ENCODE measurements at places on chromosomes 12 and 14. TPM values are rescaled to one million over a fixed set of nuclear protein-coding genes. Genes with fewer than 3 reads are reported as not detected.

DNA sequence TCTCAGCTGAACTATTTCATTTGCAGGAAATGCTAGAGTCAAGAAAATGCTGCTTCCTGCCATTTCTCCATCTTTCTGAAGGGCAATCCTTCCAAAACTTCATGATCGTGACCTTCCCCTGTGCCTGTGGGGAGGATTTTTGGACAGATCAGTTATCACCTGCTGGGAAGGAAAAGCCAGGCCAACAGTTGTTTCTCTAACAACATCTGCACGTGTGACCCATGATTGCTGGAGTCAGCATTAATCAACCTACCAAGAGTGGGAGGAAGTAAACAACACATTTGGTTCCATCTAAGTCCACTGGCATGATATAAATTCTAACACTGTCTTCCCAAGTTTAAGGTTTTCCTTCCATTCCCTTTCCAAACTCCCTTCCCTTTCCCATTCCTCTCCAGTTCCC is 172.7 kb downstream of the APAF1 start:
- no peak overlapping the region for H3K4me3 ChIP-seq
- no peaks in the 10 kb centered on the region for H3K27me3 ChIP-seq
- no peak for DNase-seq
- H3K27ac ChIP-seq: no peak overlapping the region
- H3K4me1 ChIP-seq: no peaks in the 10 kb centered on the region

DNA sequence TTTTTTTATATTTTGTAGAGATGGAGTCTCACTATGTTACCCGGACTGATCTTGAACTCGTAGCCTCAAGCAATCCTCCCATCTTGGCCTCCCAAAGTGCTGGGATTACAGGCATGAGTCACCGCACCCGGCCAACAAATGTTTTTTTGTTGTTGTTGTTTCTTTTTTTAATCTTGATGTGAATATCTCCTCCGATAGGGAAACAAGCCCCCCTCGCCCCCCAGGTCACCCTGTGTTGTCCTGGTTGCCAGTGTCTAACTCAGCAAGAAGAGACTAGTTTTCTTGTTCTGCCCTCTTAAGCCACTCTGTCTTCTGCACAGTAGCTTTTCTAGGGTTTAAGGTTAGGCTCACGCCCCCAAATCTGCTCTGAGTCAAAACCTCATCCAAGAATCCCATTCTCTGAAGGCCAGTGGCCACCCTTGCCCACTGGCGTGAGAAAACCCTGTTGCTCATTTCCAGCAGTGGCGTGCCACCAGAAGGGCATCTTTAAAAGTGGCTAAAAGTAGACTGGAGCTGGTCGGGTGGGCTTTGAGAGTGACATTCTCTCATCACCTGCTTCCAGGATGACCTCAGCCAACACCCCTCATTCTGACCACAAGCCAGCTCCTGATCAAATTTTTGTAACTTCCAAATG is 42.7 kb downstream of the C14orf132 start:
- H3K27me3 ChIP-seq: no peaks in the 10 kb centered on the region
- H3K36me3 ChIP-seq: peaks cover 7% of the 10 kb centered on the region
- peaks cover 8% of the 10 kb centered on the region for H3K4me1 ChIP-seq
- DNase-seq: peak; percentile 4

- no peak overlapping the region for H3K27ac ChIP-seq
- H3K36me3 ChIP-seq: no peaks in the 10 kb centered on the region
- no peaks in the 10 kb centered on the region for H3K4me1 ChIP-seq
- H3K27me3 ChIP-seq: no peaks in the 10 kb centered on the region
- no peak for DNase-seq
Observed at GRCh38 chr14:66383771-66384170, 102.4 kb upstream of the CCDC196 start.

- H3K27ac ChIP-seq: no peak overlapping the region
- no peak overlapping the region for H3K4me3 ChIP-seq
- no peaks in the 10 kb centered on the region for H3K4me1 ChIP-seq
Observed at GRCh38 chr12:65147312-65147905, 22.0 kb upstream of the LEMD3 start.

GRCh38 chr12:25712169-25712568 is 159.1 kb upstream of the LMNTD1 start:
- H3K4me3 ChIP-seq: no peak overlapping the region
- no peaks in the 10 kb centered on the region for H3K36me3 ChIP-seq
- no peaks in the 10 kb centered on the region for H3K4me1 ChIP-seq
- DNase-seq: no peak

- peak overlapping the region; percentile 61 for H3K27ac ChIP-seq
- peak overlapping the region; percentile 55 for H3K4me3 ChIP-seq
- peak; percentile 84 for DNase-seq
- H3K36me3 ChIP-seq: no peaks in the 10 kb centered on the region
- no peaks in the 10 kb centered on the region for H3K27me3 ChIP-seq
Observed at GRCh38 chr14:100317912-100318808, 5.0 kb upstream of the SLC25A47 start.

DNA sequence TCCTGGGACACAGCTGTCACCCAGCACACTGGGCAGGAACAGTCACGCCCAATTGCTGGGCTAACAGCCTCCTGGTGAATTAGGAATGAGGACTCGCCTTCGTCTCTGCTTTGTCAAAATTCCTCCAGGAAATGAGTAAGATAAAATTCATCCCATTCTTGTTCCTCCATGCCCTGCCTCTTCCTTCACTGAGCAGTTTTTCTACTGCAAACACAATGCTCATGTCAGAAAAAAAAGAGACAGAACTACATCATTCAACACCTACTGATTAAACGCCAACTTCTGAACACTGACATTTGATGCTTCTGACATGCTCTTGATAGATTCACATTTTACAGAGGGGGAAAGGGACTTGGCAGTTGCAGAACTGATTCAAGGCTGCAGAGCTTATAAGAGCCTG is 37.5 kb upstream of the DTX1 start:
- H3K27ac ChIP-seq: no peak overlapping the region
- no peak overlapping the region for H3K4me3 ChIP-seq
- no peaks in the 10 kb centered on the region for H3K4me1 ChIP-seq
- no peaks in the 10 kb centered on the region for H3K36me3 ChIP-seq
- no peak for DNase-seq

GRCh38 chr14:96038920-96039632 is at the start of gene C14orf132:
TSS of gene C14orf132 (plus strand) at chr14:96039362. CDS start at chr14:96039501, 139 bp downstream.
- no peaks in the 10 kb centered on the region for H3K36me3 ChIP-seq
- peak within 1 kb of the TSS; percentile 84 for H3K27ac ChIP-seq
- DNase-seq: peak; percentile 79
- peaks cover 26% of the 10 kb centered on the region for H3K4me1 ChIP-seq

DNA sequence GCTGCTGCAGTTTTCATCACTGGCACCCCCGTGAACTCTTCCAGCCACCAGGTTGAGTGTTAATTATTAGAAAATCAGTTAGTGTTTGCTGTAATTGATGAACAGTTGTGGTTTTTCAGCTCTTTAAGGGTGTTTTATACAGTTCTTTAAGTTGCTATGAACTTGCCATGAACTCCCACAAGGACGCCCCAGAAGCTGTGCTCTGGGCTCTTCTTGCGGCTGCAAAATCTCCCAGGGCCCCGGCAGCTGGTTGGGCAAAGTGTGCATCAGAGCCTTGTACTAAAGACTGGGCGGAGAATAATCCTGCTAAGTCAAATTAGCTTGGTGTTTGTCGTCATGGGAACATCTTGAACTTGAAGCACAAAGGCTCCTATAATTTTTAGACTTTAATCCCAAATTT is 82.2 kb downstream of the EML1 start:
- no peak overlapping the region for H3K27ac ChIP-seq
- no peak overlapping the region for H3K4me3 ChIP-seq
- DNase-seq: no peak
- no peaks in the 10 kb centered on the region for H3K27me3 ChIP-seq

GRCh38 chr14:87494010-87494409 is 499.0 kb downstream of the GALC start:
- no peaks in the 10 kb centered on the region for H3K4me1 ChIP-seq
- H3K36me3 ChIP-seq: no peaks in the 10 kb centered on the region
- DNase-seq: no peak
- no peak overlapping the region for H3K27ac ChIP-seq
- H3K4me3 ChIP-seq: no peak overlapping the region
- no peaks in the 10 kb centered on the region for H3K27me3 ChIP-seq

GRCh38 chr12:41264281-41264680 is 76.2 kb downstream of the PDZRN4 start:
- no peaks in the 10 kb centered on the region for H3K4me1 ChIP-seq
- no peaks in the 10 kb centered on the region for H3K36me3 ChIP-seq
- no peak overlapping the region for H3K27ac ChIP-seq
- H3K4me3 ChIP-seq: no peak overlapping the region
- no peak for DNase-seq

DNA sequence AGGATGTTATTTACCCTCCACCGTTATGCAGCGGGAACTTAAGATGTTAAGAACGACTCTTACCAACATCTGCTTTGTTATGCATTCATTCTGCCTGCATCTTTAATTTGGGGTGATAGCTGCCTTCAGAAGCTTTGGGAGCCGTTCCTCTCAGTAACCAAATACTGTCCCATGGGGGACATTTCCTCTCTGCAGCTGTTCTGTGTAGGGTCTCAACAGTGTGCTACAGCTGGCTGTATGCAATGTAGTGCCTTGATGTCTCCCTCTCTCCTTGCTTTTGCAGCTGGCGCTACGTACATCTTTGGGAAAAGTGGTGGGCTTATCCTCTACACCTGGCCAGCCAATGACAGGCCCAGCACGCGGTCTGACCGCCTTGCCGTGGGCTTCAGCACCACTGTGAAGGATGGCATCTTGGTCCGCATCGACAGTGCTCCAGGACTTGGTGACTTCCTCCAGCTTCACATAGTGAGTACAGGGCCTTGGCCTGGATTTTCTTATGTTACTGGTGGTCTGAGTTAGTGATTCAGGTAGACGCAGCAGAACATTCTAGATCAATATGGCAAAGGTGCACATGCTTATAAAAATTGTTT is 744.3 kb downstream of the DIO2 start:
- no peak overlapping the region for H3K4me3 ChIP-seq
- no peaks in the 10 kb centered on the region for H3K36me3 ChIP-seq
- H3K27me3 ChIP-seq: no peaks in the 10 kb centered on the region
- H3K4me1 ChIP-seq: no peaks in the 10 kb centered on the region
- no peak for DNase-seq

GRCh38 chr14:32364941-32365340 is 35.8 kb downstream of the AKAP6 start:
- H3K36me3 ChIP-seq: no peaks in the 10 kb centered on the region
- H3K27me3 ChIP-seq: no peaks in the 10 kb centered on the region
- no peak overlapping the region for H3K27ac ChIP-seq
- H3K4me3 ChIP-seq: no peak overlapping the region

DNA sequence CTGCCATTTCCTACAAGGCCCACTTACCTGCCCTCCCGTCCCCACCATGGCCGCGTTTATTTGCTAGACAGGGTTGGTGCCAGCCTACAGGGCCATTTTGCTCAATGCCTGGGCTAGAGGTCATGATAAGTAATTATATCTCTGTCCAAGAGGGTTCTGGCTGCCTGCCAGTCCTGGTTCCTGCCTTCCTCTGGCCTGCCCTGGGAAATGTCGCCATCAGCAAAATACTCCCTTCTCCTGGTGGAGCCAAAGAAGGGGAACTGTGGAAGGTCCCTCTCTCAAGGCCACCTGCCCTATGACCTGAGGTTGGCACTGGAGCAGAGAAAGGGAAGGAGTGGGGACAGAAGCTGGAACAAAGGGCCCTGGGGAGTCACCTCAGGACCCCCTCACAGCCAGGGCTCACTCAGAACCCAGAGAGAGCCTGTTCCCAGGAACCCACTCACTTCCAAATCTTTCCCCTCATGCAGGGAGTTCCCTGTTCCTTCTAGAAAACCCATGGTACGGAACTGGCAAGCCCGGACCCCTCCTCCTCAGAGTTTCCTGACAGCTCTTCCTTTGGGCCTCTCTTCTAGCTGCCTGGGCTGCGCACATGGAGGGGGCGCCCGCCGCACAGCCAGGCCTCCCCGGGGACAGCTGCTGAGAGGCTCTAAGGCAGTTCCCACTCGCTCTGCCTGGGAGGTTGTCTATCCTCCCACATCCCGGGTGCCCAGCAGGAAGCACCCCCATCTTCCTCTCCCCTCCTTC is 280.5 kb downstream of the DPF3 start:
- H3K4me3 ChIP-seq: no peak overlapping the region
- H3K4me1 ChIP-seq: no peaks in the 10 kb centered on the region
- H3K36me3 ChIP-seq: no peaks in the 10 kb centered on the region
- DNase-seq: no peak

DNA sequence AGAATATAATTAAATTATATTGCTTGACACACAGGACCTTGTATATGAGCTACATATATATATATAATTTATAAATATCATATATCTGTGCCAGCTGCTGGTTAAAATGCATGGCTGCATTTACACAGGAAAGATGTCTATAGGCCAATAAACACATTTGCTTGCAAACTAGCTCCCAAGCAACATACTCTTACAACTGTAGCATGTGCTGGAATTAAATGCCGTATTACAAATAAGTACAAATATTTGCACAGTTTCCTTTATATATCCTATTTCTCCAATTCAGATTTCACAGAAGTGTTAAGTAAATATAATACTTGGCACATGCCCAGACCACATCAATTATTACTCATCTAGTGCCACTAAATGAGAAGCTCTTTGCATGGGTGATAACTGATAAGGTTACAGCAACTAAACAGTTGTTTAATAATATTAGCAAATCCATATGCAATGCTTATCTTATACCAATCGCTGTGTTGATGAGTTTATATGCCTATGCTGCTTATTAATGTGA is 66.7 kb upstream of the E2F7 start:
- H3K27ac ChIP-seq: no peak overlapping the region
- H3K4me3 ChIP-seq: no peak overlapping the region
- no peaks in the 10 kb centered on the region for H3K36me3 ChIP-seq
- H3K27me3 ChIP-seq: no peaks in the 10 kb centered on the region

DNA sequence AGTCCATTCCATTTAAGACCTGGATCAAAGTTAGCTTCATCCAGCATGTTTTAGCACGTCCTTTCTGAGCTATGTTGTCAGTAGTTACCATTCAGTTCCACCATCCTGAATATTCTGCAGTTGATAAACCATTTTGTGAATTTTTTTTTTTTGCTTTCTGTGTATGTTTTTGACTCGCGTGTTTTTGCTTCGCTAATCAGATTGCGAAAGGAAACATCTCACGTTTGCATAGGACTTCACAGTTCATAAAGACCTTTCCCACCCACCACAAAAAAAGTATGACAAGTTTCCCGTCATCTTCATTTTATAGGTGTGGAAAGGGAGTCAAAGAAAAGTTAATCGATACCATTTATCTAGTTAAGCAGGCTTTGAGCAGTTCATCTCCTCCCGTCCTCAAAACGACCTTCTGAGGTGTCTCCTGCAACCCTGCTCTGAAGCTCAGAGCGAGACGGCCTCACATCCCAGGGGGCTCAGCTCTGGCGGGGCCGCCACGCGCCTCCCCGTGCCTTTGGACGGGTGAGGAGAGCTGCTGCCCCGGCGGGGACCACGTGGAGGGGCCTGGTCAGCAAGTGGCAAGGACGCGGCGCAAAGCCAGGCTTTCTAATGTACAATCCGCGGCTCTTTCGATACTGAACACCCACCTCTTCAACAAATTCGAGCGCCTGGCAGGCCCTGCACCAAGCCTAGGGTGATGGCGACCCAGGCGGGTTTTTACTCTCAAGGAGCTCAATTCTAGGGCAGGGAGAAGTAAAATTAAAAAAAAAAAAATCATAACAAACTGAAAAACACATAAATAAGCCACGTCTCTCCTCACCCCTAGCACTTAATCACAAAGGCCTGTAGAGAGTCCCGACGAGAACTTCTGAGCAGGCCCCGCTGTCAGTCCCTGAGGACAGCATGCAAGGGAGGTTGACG is 988 bp upstream of the TMEM263 start:
- H3K4me3 ChIP-seq: peak overlapping the region; percentile 92
- peak overlapping the region; percentile 95 for H3K27ac ChIP-seq
- no peaks in the 10 kb centered on the region for H3K36me3 ChIP-seq
- H3K4me1 ChIP-seq: peaks cover 24% of the 10 kb centered on the region
- H3K27me3 ChIP-seq: no peaks in the 10 kb centered on the region

The LIN7A gene
- total RNA-seq: 14.6 TPM

The PTGER2 gene
- 6.2 TPM for total RNA-seq

The PRPF40B gene
- total RNA-seq: 19.3 TPM

All from lower lobe of right lung (tissue), 2 donors.